ENCODE measurements at places on chromosomes 13 and 19.

GRCh38 chr19:6048348-6048747, 62.0 kb downstream of the RFX2 start:
- DNase-seq, result no peak

GRCh38 chr13:65892859-65893258, 1337.3 kb downstream of the PCDH9 start:
- DNase-seq, result no peak

GRCh38 chr13:97726664-97727280, 226.7 kb upstream of the IPO5 start:
- no peak for DNase-seq

- DNase-seq, result no peak
Observed at GRCh38 chr13:42594481-42595252, 20.7 kb downstream of the TNFSF11 start.

- no peak for DNase-seq
Observed at GRCh38 chr19:5801796-5802619, 2.9 kb upstream of the NRTN start.

Data from left colon (tissue), 2 donors.